ENCODE measurements at places on chromosomes 1 and 21.

- no peak for DNase-seq
Observed at GRCh38 chr1:99347041-99347684, 82.9 kb downstream of the PLPPR4 start.

DNA sequence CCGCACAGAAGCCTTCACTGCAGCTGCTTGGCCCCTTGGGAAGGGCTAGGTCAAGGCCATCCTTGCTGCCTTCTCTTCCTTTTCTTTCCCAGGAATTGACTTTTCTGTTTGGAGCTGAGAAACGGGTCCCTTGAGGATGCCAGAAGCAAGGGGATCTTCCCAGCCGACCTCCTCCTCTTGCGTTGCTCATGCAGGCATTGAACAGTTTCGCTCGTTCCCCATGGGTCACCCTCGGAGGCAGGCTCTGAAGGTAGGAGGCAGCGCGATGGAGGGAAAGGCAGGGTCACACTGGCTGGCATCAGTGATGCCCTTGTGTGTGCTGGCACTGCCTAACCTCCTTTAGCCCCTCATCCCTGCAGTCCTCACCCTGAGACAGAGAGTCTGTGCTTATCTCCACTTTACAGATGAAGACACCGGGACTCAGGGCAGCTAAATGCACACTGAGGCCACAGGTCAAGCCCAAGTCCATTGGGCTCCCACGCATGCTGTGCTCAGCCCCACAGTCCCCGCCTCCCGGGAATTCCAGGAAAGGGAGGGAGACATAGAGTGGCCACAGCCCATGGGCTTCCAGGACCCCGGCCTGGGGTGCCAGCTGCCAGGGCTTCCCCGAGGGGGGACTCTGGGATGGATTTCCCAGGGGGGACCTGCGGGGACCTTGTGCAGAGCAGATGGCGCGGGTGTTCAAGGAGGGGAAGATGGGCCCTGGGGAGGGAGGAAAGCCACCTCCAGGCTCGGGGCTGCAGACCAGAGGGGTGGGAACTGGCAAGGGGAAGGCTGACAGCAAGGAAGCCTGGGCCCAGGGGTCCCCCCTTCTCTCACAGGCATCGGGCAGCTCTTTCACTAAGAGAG lies 90.2 kb downstream of the SPSB1 start:
- DNase-seq = no peak

GRCh38 chr1:32107742-32108661 lies at the start of gene KPNA6:
Gene KPNA6 (plus strand): TSS chr1:32108056. CDS start chr1:32108131, 75 bp downstream.
- DNase-seq = peak; percentile 93

DNA sequence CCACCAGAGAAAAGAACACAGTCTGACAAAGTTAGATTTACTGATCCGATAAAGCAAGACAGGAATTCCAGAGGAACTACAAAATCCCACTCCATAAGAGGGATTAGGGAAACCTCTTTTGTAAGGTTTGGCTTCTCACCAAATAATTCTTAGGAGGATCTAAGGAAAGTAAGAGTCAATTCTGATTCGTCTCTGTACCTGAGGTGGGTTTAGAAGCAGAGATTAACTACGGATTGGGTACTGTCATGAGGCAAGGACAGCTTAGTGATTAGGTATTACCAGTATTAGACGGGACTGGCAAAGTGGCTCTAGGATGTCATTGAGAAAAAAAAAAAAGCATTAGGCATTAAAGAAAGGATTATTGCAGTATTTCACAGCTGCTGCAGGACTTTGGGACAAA lies 371.7 kb upstream of the BRINP3 start:
- DNase-seq = no peak

- no peak for DNase-seq
Observed at GRCh38 chr1:75582725-75583261, 28.1 kb downstream of the SLC44A5 start.

- no peak for DNase-seq
Observed at GRCh38 chr21:25733859-25734653, 648 bp downstream of the ATP5PF start.

GRCh38 chr1:91784191-91784590 lies 101.8 kb downstream of the TGFBR3 start:
- DNase-seq = no peak

DNA sequence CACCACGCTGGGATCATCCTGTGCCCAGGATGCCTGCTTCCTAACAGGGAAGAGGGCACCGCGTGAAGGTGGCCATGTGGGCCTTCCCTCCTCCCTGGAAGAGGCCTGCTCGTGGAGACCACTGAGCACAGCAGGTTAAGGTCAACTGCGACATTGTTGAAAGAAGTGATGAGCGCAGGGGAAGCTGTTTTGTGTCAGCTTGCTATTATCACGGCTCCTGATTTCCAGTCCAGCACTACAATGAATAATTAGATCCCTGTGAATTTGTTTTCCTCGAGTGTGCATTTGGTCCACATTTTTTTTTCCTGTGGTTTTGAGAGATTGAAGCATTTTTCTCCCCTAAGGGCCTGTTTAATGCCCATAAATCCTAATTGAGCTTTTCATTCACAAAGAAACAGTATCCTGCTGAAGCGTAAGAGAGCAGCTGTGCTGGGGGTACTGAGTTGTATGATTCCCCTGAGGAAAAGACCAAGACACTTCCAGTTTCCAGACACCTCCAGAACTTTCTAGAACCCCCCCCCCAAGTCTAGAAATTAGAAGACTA lies 204.9 kb downstream of the KCNJ6 start:
- peak; percentile 76 for DNase-seq

DNA sequence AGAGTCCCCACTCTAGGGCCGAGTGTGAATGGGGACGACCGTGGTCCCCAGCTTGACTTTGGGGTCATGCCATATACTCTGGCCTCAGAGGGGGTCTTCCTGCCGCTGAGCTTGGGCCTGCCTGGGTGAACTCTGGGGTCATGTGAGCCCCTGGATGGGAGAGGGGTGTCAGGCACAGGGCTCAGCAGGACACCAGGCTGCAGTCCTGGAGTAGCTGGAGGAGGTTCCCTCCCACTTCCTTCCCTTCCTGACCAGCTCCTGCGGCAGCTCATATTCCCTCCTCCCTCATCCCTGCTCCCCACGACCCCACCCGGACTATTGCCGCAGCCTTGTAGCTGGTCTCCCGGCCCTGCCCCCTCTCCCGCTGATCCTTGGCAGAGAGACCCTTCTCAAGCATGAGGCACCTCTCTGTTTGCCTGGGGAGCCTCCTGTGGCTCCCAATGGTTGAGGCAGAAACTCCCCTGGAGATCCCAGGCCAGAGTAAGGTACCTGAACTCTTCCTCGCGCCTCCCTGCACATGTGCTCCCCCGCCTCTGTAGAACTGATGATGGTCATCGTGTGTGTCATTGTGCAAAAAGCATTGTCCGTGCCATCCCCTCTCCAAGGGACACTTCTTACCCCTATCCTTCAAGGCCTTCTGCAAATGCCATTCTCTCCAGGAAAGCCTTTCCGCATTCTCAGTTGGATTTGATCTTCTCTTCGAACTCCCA lies 1.8 kb downstream of the TNFRSF1B start:
- no peak for DNase-seq

DNA sequence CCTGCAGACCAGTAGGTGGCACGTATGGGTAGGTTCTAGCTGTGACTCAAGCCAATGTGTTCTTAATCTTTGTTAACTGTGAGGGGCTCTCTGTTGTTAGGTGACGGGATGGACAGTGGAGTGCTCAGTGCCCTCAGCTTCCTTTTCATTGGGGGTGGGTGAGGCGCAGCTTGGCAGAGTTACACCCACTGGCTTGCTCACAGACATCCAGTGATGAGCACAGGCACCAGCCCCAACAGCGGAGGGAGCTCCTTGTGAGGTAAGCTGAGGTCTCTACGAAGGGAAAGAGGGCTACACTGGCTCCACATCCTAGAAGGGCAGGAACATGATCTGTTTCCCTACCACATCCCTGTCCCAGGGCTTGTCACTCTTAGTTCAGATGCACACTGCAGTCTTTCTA lies 871.3 kb downstream of the LRRIQ3 start:
- DNase-seq = no peak

DNA sequence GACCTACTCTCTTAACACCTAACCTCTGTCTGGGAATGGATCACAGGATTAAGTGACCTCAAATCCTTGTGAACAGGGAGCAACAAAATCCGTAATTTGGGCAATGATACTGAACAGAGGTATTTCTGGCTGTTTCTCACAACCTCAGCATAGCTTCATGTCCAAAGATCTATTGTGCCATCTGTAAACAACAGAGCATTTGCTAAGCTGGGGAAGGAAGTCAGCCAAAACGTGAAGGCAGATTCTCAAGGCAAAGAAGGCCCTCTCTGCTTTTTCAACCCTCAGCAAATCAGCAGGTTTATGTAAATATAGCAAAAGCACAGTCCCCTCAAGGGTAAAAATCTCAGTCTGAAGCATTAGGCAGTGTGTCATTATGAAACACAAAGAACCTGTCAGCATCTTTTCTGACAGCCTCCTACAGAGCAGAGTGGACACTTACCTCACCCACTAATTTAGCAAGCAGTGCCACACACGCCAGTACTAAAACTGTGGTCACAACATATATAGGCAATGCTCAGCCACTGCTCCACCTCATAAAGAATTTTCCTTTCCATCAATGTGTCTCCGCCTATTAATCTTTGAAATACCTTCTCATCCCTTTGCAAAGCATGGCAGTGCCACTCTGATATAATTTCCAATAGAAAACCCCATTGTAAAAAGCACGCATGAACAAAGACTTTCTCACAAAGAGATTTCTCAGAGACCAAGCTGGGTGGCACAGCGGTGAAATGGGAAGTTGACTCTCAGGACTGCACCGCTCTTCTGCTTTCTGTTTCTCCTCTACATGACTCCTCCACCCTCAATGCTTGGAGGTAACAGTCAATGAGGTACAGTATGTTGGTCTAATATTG lies 188.0 kb downstream of the RERE start:
- DNase-seq = peak; percentile 85

DNA sequence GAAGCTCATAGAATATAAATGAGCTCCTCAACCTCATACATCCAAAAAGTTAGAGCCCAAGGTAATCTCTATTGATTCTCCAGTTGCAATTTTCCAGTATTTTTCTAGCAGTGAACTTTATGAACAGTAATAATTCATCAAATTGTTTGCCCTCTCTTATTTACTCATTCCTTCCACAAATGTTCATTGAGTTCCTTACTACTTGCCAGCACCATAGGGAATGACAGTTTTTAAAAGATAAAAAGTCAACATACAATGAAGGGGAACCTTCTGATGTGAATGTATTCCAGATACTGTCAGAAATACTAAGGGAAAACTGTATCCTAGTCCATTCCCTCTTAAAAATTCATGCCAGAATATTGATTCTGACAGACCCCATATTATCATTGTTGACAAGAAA lies 277.0 kb upstream of the C1orf87 start:
- no peak for DNase-seq

DNA sequence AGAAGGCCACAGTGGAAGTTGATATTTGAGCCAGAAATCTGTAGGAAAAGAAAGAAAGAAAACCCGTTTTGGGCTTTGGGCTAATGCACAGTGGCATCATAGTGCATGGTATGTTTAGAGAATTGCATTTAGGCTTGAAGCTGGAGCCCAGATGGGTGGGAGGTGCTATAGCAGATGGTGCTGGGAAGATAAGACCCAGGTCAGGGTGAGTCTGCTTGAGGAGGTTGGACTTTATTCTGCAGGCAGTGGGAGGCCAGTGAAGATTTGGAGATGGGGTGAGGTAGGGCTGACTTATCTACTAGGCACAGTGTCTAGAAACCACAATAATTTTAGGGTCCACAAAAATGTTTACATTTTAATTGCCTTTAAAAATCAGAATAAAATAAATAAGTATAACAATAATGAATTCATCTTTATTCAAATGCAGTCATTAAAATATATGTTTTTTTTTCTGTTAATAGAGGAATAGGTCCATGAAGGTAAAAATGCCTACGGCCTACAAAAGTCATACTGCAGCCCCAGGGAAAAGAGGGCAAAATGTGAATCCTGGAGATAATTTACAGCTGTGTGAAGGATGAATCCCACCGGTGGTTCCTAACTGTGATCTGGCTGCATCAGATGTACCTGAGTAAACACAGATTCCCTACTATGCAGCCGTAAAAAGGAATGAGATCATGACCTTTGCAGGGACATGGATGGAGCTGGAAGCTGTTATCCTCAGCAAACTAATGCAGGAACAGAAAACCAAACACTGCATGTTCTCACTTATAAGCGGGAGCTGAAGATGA lies 8.7 kb downstream of the DNAJC6 start:
- no peak for DNase-seq

DNA sequence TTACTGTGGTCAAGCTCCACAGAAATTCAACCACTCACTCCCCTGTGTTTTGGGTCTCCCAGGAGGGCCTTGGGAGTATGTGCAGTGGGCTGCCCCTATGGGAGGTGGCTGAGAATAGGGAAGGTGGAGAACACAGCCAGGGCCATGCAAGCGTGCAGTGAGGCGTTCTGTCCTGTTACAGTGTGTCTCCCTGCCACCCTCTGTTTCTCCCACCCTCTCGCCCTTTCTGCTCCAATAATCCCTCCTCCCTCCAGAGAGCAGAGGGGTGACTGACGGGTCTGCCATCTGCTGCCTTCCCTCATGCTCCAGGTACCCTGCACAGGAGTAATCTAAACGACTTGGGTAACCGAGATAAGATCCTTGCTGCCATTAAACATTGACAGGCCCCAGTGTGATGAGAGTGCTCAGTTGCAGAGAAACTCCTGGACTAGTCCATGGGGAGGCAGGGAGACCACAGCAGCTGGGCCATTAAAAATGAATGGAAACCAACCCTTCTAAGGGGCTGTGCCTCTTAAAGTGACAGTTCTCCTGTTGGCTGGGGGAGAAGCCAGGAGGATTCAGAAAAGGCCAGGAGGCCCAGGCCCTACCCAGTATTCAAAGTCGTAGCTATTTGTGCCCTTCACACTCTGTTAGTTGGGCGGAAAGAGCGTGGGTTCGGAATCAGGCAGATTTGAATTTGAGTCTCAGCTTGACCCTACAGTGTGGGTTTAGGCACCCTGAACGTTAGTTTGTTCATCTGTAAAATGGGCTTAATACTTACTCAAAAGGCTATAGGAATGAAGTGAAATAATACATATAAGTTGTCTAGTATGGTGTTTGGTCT lies 22.4 kb upstream of the BTG2 start:
- DNase-seq = no peak

- peak; percentile 28 for DNase-seq
Observed at GRCh38 chr1:117180147-117180967, 30.4 kb downstream of the VTCN1 start.

DNA sequence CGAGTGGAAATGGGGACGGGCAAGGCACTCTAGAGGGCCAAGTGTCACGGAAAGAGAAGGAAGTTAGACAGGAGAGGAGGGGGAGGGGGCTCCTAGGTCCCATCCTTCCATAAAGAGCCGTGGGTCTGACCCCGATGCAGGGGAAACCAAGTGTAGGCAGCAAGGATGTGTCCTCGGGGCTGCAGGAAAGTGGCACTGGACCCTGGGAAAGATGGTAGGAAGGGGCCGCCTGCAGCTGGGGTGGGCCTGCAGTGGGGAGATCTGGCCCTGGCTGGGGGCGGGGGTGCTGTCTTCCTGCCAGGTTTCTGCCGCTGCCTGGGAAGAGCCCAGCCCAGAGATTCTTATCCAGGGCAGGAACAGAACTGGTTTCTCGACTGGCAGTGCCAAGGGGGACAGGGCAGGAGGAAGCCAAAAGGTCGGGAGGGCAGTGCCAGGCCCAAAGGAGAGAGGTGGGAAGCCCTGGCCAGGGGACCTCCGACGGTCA lies 12.9 kb downstream of the CRABP2 start:
- DNase-seq = no peak
